ENCODE measurements at places on chromosomes 1 and 21.

GRCh38 chr1:161792740-161793139 is 26.6 kb downstream of the ATF6 start:
- no peak overlapping the region for H3K27ac ChIP-seq
- no peak for DNase-seq
- H3K4me3 ChIP-seq = no peak overlapping the region
- peaks cover 58% of the 10 kb centered on the region for H3K36me3 ChIP-seq
- H3K4me1 ChIP-seq = peaks cover 3% of the 10 kb centered on the region

DNA sequence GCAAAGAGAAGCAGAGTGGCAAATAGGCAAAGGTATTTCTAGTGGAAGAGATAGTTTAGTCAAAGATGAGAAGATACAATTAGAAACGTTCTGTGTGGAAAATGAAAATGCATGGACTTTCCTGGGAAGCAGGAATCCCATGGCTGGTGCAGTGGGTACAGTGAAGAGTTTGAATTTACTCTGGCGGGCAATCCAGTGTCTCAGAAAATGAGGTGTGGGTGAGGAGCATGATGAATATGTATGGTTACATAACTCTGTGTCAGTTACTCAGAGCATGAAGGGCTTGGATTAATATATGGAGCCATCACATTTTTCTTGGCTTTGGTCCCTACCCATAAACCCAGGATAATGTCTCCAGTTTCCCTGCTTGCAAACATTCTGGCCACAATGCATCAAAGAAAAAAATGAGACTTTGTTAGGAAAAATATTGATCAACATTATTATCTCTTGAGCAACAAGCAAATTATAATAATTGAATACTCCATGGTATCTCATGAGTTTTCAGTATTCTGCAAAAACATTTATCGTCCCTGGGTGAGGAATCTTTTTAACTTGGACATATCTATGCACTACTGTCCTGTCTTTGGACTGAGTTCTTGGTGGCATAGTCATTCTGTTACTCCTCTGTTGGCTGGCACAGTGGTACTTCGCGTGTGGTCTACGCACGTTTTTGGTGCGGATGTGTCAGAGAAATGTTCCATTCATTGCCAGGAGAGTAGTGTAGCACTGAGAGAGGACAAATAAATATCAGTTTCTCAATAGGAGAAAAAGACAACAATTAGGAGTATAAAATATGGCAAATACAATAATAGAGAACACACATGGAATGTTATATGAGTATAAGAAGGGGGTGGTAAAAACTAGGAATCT is 173.7 kb upstream of the C1orf105 start:
- DNase-seq = no peak
- no peak overlapping the region for H3K27ac ChIP-seq

DNA sequence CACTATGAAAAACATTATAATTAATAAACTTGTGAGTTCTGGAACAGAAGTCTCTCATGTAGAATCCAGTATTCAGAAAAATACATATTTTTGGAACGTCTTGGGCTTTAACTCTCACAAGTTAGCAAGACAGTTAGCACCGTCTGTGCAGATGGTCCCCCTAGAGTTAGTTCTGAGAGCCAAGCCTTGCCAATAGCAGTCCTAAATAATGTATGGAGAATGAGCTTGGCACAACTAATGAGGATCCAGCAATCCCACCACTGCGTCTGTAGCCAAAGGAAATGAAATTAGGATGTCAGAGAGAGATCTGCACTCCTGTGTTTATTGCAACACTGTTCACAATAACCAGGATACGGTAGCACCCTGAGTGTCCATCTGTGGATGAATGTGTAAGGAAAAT is 54.6 kb upstream of the VAMP3 start:
- H3K36me3 ChIP-seq = no peaks in the 10 kb centered on the region
- no peak for DNase-seq
- no peak overlapping the region for H3K4me3 ChIP-seq

DNA sequence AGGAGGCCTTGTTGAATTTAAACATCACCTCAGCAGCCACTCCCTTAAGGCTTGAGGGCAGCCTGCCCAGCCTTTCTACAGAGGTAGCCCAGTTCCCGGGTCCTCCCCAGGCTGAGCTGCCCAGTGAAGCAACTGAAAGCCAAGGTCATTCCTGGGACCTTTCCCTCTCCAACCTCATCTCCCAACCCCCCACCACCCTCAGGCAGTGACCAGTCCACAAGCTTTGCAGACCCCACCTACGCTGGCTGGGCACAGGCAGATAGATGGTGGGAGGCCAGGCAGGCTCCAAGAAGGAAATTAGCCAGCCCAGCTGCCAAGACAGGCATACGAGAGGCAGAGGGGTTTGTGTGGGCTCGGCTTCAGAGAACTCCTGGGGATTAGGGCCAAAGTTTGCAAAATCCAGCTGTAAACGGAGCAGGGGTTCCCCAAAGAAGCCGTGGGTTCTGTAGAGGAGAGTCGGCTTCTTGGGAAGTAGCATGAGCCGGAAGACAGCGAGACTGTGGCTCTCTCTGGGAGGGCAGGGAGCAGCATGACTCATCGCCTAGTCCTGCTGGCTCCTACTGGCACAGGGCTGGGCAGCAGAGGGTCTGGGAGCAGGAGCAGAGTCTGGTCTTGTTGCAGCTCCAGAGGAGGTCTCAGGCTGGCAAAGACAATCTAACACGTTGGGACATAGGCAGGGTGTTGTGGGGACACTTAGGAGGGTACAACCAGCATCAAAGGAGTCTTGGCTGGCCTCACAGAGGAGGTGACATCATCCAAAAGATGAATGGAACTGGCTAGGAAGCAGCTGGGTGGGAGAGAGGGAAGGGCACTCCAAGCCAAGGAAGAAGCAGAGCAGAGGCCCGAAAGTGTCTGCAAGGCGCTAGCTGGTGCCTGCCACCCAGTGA is 2.8 kb upstream of the ZC3H12A start:
- peaks cover 39% of the 10 kb centered on the region for H3K4me1 ChIP-seq
- H3K4me3 ChIP-seq = peak overlapping the region; percentile 93
- no peak for DNase-seq
- H3K27ac ChIP-seq = peak overlapping the region; percentile 98

- DNase-seq = no peak
- H3K27ac ChIP-seq = no peak overlapping the region
- peaks cover 57% of the 10 kb centered on the region for H3K36me3 ChIP-seq
- H3K4me1 ChIP-seq = peaks cover 32% of the 10 kb centered on the region
Observed at GRCh38 chr1:160238408-160238807, 23.9 kb downstream of the DCAF8 start.

DNA sequence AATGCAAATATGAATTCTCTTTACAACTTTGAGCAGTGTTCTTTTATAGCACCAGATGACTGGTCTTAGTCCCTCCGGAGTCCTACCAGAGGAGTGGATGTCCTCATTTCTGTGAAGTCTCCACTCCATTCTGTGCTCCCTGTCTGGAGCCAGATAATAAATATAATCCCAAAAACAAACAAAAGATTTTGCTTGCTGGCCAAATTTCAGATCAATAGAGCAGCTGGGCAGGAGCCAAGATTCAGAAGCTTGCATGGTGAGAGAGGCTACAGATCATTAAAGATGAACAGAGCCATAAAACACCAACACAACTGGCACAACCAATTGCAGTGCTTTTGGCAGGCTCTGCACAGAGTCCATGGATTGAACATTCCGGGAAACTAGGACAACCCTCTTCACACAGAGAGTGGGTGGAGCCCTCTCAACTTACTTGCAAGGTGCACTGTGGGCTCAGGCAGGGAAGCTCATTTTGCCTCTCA is 231.5 kb upstream of the SNX7 start:
- no peak overlapping the region for H3K27ac ChIP-seq
- H3K4me3 ChIP-seq = no peak overlapping the region
- DNase-seq = no peak
- H3K4me1 ChIP-seq = peaks cover 2% of the 10 kb centered on the region
- H3K27me3 ChIP-seq = no peaks in the 10 kb centered on the region

Data from effector memory CD8-positive, alpha-beta T cell (primary cell).